IPS DF 6.9 (cell line): ENCODE measurements at places on chromosomes 6 and 20.

GRCh38 chr6:11460837-11461661 is 76.5 kb upstream of the TMEM170B start:
- DNase-seq = no peak

DNA sequence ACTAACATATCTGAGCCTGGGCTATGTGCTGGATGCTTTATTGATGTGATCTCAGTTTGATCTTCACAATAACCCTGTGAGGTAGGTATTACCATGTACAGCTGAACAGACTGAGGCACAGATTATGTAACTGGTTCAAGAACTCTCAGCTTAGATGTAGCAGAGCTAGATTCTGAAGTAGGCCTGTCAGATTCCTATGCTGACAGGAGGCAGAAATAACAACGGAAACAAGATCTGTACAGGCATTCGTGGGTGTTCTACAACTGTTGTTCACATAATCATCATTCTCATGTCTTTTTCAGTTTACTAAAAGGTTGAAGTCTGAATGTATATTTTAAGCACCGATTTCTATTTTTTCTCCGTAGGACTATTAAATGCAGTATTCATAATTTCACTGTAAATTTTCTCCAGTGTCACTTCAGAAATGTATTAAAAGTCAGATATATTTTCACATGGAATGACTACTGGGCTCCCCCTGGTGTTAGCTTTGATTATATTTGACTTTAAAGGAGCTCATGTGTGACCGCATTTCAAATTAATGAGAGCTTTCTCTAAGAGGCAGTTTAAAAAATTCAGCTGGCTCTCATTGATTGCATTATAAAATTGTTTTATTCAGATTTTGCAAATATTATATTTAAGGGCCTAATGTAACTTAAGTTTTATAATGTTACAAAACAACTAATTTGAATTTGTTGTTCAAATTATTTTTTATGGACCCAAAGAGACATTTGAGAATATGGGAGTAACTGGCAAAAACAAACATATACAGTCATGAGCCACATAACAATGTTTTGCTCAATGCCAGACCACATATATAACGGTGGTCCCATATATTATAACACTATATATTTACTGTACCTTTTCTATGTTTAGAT is 36.4 kb upstream of the SLC17A4 start:
- DNase-seq = no peak

- DNase-seq = no peak
These were observed 10.7 kb upstream of the TNFAIP3 start for GRCh38 chr6:137856138-137856898.

GRCh38 chr6:74044417-74045096 is 348.6 kb downstream of the CD109 start:
- DNase-seq = no peak

GRCh38 chr6:126661646-126662045 is 321.7 kb downstream of the CENPW start:
- no peak for DNase-seq

DNA sequence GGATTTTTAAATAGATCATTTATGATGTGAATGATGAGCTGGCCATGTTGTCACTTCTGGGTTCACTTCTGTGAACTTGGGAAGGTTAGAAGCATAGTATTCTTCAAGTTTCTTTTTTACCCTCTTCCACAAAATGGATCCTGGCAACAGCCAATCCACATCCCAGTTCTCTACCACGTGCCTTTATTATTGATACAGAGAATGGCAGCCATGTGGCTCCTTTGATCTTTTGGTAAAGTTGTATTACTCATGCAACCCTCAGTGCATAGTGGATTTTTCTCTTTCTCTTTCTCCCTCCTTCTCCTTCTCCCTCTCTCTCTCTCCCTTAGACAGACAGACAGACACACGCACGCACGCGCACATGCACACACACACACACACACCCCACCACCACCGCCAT is 50.0 kb downstream of the SYNDIG1 start:
- no peak for DNase-seq
